ENCODE measurements at places on chromosomes 5 and 9.

- no peak for DNase-seq
Measured at GRCh38 chr5:147336876-147337275, 102.0 kb downstream of the STK32A start.

DNA sequence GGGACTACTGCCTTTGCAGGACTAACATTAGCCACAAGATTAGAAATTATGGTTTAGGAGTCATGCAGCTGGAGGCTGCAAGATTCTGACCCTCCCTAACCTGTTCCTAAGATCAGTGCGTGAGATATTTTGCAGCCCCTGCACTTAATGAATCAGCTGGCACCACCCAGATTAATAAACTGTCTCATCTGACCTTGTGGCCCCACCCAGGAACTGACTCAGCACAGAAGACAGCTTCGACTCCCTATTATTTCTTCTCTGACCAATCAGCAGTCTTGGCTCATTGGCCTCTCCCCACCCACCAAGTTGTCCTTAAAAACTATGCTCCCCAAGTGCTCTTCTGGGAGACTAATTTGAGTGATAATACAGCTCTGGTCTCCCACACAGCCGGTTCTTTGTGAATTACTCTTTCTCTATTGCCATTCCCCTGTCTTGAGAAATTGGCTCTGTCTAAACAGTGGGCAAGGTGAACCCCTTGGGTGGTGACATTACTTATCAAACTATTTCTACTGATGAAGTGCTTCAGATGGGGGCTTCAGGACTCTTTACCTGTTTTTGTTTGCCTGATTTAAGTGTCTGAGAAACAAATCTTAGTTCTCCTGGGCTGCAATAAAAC lies 17.0 kb downstream of the CTSL start:
- no peak for DNase-seq

DNA sequence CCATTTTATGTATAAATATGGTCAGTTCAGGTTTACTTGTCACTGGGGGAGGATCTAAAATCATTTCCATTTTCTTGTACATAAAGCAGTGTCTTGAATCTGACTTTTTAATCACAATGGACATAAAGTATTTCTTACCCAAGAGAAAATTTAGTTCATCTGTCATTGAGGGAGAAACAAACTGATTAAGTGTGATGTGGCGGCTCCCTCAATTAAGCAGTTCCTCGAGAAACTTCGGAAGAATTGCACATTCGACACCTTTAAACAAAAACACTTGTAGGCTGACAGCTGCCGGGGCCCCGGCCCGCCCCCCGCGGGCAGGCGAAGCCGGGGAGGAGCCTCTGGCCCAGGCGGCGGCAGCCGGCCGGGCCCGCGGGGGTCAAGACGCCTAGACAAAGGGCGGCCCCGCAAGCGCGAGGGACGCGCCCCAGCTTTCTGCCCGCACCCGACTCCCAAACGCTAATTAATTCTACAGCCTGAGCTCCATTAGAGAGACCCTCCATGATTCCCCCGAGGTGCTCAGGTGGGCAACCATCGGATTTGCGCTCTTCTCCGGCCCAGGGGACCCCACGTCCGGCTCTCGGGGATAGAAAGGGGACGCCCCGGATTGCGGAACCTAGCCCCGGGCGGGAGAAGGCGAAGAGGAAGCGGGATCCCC lies 750 bp downstream of the TRIM36 start:
- no peak for DNase-seq

- DNase-seq: no peak
Measured at GRCh38 chr5:148763996-148764395, 62.4 kb upstream of the ADRB2 start.

DNA sequence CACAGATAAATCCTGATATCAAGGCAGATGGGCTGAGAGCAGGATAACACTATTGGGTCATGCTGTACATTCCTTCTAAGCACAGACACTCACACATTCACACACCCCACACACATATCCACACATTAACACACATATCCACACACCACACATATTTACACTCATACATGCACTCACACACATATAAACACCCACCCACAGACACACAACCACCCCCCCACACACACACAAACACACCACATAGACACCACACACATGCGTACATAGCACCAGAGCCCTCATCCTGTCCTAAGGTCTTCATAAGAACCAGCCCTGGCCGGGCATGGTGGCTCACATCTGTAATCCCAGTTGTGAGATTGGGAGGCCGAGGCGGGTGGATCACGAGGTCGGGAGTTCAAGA lies 322.3 kb upstream of the ADCY2 start:
- DNase-seq: no peak

DNA sequence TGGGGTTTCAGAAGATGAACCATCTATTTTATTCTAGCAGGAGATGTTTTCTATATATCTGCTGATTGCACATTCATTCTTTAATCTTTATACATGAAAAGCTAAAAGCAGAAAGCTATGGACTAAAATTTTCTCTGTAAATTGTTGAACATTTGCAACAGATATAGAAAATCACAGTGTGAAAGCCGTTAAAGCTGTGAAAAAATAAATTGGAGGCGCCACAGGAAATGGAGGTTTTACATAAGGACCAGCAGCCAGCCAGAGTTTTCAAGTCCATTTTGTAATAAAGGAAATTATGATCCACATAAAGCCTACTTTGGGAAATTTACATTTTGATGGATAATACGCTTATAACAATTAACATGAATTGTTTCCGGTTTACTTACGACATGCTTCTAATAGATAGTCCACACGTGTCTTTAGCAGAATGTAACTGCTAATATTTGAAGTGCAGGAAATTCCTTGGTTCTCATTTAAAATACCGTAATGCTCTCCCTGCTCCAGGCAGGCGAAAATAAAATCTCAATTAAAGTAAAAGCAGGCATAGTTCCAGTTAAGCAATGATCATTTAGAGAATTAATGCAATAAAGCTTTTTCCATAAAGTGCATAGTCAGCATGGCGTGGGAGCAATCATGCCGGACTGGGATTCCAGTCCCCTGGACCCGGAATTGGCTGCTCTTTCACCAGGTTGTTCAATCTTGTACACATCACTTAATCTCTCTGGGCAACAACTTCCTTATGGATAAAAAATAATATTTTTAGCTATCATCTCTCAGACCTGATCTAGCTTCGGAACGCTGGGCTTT lies 445.4 kb downstream of the ZNF608 start:
- DNase-seq: no peak

- no peak for DNase-seq
Measured at GRCh38 chr5:67817652-67818051, 397.9 kb upstream of the PIK3R1 start.

GRCh38 chr5:80608731-80609130 lies 38.7 kb upstream of the ANKRD34B start:
- DNase-seq: no peak

DNA sequence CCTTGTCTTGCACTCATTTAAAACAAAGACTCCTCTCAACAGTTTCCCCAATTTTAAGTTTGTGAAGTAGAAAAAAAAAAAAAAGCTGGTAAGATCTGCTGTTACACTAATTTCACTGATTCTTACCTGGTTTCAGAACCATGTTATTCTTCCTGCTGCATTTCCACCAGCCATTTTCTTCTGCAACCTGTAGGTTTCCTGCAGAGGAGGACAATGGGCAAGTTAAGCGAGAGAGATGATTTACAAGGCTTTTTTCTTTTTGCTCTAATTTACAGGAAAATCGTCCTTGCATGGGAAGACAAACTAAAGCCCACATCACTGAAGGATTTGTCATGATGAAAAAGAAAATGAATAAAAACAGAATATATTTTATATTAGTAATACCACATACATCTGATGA lies 86.0 kb upstream of the SMARCA2 start:
- DNase-seq: no peak

DNA sequence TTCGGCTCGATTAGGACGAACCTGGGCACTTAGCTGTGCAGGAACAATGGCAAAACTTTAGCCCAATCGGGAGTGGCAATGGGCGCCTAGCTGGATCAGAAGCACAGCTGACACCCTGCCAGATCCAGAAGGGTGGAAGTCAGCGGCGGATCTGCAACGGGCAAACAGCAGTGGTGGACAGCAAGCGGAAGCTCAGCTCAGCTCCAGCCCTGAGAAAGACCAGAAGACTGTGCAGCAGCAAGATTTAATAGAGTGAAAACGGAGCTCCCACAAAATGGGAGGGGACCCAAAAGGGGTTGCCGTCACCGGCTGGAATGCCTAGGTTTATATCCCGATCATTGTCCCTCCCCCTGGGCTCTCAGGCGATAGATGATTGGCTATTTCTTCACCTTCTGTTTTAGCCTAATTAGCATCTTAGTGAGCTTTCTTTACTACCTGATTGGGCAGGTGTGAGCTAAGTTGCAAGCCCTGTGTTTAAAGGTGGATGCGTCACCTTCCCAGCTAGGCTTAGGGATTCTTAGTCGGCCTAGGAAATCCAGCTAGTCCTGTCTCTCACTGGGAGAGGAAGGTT lies 1237.9 kb downstream of the CDH12 start:
- no peak for DNase-seq

DNA sequence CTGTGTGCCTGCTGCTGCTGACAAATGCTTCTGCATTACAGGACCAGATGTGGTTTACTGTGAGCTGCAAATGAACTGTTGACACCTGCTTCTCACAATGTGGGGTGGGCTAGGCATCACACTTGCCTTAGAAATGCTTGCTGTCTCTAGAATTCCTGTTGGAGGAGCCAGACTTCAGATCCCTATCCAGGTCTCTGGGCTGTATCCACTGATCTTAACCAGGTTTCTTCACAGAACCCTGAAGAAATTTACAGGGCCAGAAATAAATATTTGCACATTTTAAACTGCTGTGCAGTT lies 255.4 kb downstream of the FAM114A2 start:
- DNase-seq: no peak

DNA sequence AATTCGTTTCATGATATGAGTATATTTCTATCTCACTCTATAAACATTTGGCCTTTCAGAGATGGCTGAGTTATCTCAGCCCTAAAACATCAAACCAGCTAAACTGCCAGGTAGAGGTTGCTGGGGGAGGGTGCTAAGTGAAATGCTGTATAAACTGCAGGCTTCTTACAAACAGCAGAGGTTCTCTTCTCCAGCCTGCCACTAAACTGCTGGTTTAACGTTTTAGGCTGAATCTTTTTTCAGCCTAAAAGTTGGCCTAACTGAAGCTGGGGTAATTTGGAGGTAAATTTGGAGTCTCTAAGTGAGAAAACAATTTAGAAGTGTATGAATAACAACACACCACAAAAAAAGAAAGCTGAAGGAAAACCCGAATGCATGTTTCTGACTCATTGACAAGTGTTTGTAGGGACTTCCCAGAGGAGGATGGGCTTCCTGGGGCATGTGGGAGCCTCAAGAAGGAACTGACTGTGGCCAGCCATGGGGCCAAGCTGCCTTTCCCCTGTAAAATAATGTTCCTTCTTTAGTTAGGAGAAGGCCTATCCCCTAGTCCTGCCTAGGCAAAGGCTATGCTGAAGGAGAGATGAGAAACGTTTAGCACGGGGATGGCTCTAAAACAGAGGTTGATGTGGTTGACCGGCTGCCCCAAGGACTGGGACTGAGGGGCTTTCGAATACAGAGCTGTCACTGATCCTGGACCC lies 44.3 kb downstream of the SLC28A3 start:
- DNase-seq: peak; percentile 19

- no peak for DNase-seq
Measured at GRCh38 chr5:28896949-28897348, 1858.6 kb upstream of the CDH9 start.

DNA sequence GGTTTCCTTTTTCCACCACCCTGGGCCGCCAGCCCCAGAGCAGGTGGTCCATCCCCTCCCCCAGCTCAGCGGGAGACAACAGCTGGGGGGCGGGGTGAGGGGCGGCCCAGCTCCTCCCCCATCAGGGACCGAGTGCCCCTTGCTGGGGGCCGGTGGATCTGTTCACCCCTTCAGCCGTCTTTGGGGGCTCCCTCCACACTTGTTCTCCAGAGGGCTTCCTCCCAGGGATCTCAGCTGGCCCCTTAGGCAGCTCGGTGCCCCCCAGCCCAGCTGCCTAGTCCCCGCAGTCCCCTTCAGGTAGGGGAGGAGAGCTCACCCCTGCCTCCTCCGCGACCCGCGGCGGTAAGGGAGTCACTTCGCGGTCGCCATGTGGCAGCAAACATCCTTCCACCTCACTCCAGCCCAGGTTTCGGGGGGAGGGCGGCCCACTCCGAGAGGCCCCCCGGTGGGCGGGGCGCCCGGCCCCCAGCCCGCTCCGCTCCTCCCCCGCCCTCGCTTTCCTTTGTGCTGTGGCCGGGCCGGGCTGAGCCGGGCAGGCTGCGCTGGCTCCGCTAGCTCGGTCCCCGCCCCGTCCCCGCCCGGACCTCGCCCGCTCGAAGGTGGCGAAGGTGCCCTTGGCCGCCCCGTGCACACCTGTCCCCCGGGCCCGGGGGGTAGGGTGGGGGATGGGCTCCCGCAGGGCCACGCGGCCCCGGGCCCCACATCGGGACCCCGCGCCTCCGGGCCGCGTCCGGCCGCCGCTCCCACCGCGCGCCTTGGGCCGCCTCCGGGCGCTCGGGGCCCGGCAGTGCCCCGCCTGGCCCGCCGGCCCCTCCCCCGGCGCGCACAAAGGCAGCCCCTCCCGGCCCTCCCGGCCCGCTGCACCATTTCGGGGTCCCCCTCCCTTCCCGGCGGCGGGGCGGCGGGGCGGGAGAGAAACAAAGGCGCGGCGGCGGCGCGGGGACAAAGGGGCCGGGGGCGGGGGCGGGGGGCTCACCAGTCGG lies 683 bp downstream of the DBN1 start:
- DNase-seq: no peak

DNA sequence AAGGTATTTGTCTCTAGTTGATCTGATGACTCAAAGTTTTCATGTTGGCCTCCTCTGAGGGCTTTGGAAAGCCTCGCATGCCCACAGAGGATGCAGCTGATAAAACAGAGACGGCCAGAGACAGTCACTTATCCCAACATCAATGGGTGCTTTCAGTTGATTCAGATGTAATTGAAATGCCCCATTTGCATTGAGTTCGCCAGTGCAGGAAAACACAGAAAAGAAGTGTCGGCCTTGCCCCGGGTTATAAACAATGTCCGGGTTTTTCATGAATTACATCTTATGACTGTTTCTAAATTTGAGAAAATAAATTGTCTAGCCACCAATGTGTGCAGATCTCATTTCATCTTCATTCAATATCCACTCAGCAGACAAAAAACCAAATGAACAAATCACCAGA lies 42.2 kb upstream of the ICE1 start:
- no peak for DNase-seq
